ENCODE measurements at places on chromosomes 3 and 15.

DNA sequence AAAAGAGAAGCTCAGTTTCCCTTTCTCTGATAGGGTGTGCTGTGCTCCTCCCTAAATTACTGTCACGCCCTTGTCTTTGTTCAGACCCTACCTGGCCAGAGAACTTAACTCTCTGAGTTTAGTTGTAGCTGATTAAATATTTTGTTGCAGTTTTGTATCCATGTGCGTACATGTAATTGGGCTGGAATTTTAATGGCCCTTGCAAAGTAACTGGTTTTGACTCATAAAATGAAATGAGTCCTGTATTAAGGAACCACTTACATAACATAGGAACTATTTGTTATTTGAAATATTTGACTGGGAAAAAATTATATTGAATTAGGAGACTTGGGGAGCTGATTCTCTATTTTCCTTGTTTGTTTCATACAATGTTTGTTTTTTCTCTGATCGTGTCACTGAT lies 80.2 kb downstream of the LRRK1 start:
- no peak for DNase-seq

GRCh38 chr3:177753451-177754155 lies 556.3 kb upstream of the TBL1XR1 start:
- DNase-seq = no peak

DNA sequence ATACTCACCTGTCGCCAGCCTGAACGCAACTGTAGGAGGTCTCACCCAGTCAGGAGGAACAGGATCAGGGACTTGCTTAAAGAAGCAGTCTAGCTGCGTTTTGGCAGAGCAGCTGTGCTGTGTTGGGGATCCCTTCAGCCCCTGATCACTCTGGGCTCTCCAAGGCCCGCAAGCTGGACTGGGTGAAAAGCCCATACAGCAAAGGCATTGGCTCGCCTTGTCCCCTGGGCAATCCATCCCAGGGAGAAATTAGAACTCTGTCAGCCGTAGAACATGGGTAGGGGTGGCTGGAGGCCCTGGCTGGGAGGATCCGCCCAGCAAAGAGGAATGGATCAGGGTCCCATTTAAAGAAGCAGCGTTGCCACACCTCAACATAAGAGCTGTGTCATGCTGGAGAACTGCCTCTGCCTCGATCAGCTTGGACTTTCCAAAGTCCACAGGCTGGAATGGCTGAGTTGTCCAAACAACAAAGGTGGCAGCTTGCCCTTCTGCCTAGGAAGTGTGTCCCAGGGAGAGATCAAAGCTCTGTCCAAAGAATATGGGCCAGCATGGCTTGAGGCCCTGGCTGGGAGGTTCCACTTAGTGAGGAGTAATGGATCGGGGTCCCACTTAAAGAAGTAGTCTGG lies 9.1 kb downstream of the OR5H2 start:
- no peak for DNase-seq

GRCh38 chr3:134065252-134066157 lies 35.8 kb upstream of the SLCO2A1 start:
- no peak for DNase-seq

GRCh38 chr3:158685159-158685558 lies 12.7 kb upstream of the LXN start:
- no peak for DNase-seq

- DNase-seq = peak; percentile 71
Measured at GRCh38 chr15:40104865-40105516, 3.7 kb downstream of the BMF start.

DNA sequence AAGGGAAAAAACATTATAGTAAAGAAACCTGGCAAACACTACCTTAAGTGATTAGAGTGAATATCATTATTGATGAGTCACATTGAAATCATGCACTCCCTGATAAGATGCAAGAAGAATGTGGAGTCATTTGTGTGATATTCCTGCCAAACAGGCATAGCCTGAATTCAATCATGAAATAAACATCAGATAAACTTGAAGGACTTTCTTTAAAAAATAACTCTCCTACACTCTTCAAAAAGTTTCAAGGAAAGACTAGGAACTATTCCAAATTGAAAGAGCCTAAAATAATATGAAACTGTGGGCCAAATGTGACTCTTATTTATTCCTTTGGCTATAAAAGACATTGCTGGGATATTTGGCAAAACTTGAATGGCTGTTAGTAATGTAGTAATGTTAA lies 625.7 kb upstream of the LMCD1 start:
- DNase-seq = no peak

GRCh38 chr3:45123030-45123429 lies 23.1 kb downstream of the CDCP1 start:
- no peak for DNase-seq

- no peak for DNase-seq
Measured at GRCh38 chr3:14096742-14097141, 27.9 kb downstream of the CHCHD4 start.

DNA sequence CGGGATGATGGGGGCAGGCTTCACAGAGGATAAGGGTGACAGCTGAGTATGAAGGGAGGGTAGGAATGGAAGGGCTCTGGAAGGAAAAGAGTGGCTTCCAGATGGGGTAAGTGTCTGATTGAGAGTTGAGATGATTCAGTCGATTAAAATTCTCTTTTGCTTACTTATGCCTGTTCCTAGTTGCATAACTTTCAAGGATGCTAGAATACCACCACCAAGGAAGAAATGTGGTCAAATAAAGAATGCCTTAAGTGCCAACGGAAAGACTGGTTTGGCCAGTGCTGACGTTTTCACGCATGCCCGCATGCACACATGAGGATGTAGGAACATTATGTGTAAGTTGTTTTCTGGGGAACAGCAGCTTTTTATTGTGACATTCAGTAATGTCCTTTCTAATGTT lies 263.4 kb upstream of the WNT5A start:
- no peak for DNase-seq

DNA sequence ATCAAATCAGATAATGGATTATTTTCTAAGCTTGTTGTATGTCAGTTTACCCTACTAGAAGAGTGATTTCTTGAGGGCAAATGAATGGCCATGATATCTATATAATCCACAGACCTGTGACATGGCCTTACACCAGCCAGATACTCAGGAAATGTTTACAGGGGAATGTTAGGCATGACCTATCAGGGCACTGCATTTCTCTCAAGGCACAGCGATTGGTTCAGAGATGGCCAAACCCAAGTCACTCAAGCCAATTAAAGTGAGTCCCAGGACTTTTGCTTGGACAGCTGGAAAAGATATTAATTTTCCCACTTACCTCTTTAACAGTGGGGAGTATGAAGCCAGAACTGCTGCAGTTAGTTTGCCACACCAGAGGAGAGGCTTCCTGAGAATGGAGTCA lies 28.7 kb upstream of the GATA2 start:
- no peak for DNase-seq

DNA sequence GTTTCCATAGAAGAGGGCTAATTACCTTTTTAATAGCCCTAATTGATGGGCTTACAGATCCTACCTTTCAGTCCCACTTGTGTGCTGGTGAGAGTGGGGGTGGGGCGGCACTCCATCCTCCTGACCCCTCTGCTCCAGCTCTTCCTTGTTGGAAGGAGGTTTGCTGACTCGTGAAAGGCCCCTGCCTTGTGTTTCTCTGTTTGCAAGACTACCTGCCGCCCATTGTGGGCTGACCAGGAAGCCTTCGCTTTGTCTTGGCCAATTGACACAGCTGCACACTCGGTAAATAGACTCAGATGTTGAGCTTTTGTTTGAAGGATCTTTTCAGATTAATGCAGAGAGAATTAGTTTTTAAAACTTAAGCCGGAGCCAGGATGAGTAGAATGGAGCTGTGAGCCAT lies 197.3 kb upstream of the HES1 start:
- no peak for DNase-seq

DNA sequence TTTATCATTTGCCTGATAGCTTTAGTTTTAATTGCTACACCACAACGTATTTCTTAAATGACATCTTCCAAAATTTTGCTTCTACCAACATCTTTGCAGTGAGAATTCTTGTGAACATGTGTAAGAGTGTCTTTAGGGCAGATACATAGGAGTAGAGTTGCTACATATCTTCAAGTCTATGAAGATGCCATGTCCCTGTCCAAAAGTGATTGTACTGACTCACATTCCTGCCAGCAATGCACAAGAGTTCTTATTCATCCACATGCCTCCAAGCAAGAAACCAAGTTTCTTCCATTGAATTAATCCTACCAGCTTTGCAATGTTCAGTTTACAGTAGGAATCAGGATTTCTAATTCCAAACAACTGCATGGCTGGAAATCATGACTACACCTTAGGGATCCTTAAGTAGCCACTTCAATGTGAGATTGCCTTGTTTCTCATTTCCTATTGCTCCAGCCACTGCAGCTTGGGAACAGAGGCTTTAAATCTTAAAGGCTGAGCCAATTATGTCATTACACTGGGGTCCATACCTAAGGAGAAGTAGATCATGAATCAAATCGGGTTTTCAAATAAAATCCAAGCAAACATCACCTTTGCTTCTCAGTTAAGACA lies 44.5 kb downstream of the BCL2L10 start:
- no peak for DNase-seq

GRCh38 chr3:193971966-193972365 lies 164.0 kb upstream of the HES1 start:
- DNase-seq = no peak

DNA sequence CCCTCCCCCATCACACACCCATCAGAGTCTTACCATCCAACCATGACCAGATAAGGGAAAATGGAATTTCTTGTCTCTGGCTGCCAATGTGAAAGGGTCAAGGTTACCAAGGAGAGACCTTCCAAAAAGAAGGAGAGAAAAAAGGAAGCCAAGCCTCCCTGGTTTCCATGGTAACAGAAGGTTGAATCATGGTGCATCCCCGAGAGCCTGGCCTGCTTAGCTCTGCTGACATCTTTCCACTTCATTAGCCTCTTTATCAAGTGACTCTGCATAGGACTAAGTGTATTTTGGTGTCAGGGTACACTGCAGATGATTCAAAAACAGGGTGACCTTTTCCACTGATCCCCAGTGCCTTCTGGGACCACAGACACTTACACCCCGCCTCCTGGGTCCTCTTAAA lies 225.7 kb upstream of the PPP2R3A start:
- no peak for DNase-seq

DNA sequence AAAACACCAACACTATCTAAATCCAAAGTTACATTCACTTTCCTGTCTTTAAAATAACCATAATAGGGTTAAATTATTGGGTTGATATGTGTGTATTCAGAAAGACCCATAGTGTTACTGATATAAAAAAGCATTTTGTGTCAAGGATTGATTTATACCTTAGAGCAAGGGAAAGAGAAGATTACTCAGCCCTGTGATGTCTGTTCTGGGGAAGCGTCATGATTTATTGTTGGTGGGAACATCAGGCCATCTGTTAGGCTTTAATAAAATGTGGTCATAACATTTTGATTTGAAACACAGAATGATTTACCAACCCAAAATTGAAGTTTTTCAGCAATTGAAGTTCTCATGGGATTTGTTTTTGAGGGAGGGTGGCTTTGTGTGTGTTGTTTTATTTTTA lies 33.2 kb downstream of the SIDT1 start:
- no peak for DNase-seq

GRCh38 chr3:43317461-43318316 lies 31.3 kb downstream of the SNRK start:
- no peak for DNase-seq

GRCh38 chr15:62880278-62880677 lies 162.3 kb upstream of the TPM1 start:
- DNase-seq = no peak

DNA sequence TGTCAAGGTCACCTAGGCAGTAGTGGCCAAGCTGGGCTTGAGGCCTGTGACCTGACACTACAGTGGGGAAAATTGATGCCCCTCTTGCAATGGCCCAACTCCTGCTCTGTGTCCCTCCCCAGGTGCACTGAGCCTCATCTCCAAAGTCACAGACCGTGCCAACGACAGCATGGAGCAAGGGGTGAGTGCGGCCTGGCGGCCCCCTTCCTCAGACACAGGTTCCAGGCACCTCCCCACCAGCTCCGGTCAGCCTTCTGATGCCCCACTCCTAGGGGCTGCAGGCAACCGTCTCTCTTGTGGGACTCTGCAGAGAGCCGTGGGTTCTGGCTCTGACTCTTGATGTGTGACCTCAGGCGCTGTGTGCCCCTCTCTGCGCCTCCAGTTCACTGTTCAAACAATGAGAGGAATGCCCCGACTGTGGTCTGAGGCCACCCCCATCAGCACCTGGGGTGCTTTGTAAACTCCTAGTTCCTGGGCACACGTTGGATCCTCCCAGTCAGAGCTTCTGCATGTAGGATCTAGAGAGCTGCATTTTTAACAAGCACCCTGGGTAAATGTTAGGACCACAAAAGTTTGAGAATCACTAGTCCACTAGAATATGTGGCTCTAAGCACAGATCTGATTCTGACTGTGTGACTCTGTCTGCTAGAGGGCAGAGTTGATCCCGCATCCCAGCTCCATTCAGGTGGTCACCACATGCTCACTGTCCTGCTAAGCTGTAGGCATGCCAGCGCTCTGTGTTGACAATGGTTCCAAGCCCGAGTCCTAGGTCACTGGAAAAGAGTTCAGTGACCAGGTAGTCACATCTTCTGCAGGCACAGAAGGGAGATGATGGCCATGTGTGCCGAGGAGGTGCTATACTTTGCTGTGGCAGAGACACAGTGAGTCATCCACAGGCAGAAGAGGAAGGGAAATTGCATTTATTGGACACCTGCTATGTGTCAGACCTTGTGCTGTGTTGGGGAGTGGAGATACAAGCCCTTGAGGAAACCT lies 46.2 kb upstream of the NR2C2 start:
- DNase-seq = no peak

DNA sequence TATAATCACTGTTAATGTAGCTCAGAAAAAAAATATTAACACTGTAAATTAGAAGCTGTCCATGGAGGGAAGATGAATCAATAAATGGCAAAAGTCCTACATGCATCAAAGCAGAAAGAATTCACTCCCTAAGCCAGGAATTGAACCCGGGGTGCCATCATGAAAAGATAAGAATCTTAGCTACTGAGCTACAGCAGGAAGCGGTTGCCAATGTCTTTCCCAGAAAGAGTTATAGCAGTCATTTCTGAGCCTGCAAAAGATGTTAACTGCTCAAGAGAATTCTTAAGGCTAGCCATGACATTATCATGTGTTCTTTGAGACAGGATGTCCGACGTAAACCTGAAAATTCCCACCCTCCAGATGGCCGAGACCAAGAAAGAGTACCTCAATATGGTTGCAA lies 47.4 kb upstream of the MKRN3 start:
- DNase-seq = no peak

GRCh38 chr3:156148946-156149381 lies 28.6 kb downstream of the KCNAB1 start:
- DNase-seq = no peak

GRCh38 chr3:152300029-152300731 lies 31.5 kb downstream of the MBNL1 start:
- no peak for DNase-seq

DNA sequence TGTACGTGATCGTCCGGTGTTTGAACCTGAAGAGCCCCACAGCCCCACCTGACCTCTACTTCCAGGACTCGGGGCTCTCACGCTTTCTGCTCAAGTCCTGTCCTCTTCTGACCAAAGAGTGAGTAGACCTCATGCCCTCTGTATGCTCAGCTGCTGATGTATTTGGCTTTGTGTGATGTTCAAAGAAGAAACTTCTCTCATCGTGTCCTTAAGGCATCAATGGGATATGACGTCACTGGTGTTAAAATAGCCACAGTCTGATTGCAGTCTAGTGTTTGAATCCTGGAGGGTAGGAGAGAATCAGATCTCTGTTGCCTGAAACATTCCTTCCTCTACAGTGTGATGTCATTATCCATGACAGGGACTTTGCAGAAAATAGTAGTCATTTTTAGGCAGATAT lies 28.1 kb downstream of the ABHD2 start:
- DNase-seq = no peak

GRCh38 chr3:111785034-111785433 lies 74.0 kb upstream of the PHLDB2 start:
- DNase-seq = no peak

GRCh38 chr15:77415450-77416147 lies 4.3 kb downstream of the PEAK1 start:
- DNase-seq = no peak

GRCh38 chr15:92812271-92812670 lies 87.9 kb upstream of the CHD2 start:
- no peak for DNase-seq

Data from stimulated activated CD4-positive, alpha-beta T cell treated with anti-CD3 and anti-CD28 coated beads, Interleukin-12 subunit alpha, Interleukin-12 subunit beta, amount 100 ng/mL, for 48 hours (primary cell).